ENCODE measurements at places on chromosomes 1 and 21. TPM values are rescaled to one million over a fixed set of nuclear protein-coding genes. Genes with fewer than 3 reads are reported as not detected.

The F5 gene
- total RNA-seq = not detected

The AVPR1B gene
- not detected for total RNA-seq

GRCh38 chr21:25518491-25518911 is 88.8 kb downstream of the MRPL39 start:
- DNase-seq = no peak

DNA sequence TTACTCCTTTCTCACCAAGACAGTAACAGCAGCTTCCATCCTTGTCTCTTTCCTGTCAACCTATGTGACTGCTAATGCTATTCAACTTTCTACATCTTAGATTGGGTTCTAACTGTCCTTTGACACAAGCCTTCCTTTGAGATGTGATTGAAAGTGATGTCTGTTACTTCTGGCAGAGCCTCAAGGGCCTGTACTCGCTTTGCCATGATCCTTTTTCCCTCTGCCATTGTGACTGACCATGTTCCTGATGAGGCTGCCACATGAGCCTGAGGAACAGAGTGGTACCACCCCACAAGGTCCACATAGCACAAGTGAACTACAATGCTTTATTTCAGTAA is 138.8 kb upstream of the RAB4A start:
- DNase-seq = no peak

All from A172 (cell line).